ENCODE measurements at places on chromosomes 12 and 14.

- no peak for DNase-seq
These were observed 808 bp downstream of the ACIN1 start for GRCh38 chr14:23093991-23094665.

GRCh38 chr12:77685901-77686300 is 144.8 kb upstream of the NAV3 start:
- DNase-seq = no peak

- DNase-seq = no peak
These were observed 13.1 kb downstream of the CCDC85C start for GRCh38 chr14:99590746-99591555.

DNA sequence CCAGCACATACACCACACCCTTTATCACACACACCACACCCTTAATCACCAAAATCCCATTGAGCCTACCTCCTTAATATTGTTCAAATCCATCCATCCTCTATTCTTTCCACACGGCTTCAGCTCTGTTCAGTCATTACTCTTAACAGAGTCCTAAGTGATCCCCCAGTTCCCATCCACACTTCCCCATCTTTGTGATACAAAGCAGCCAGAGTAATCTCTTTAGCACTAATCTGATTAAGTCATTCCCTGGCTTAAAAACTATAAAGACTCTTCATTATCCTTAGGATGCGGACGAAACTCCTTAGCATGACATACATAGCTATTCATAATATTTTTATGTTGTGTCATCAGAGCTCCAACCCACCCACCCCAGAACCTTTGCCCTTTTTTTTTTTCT is 14.7 kb upstream of the MFAP5 start:
- DNase-seq = no peak

DNA sequence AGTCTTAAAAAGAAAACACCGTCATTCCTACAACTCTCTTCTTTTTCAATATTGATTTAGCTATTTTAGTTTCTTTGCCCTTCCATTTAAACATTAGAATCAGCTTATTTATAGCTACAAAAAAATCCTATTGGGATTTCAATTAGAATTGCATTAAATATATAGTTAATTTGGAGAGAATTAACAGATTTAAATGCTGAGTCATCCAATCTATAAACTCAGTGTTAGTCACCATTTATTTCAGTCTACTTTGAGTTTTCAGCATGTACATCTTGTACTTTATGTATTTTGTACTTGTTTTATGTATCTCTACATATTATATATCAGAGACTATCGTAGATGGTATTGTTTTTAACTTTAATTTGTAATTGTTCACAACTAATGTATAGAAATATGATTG is 460.0 kb downstream of the KCNH5 start:
- no peak for DNase-seq

DNA sequence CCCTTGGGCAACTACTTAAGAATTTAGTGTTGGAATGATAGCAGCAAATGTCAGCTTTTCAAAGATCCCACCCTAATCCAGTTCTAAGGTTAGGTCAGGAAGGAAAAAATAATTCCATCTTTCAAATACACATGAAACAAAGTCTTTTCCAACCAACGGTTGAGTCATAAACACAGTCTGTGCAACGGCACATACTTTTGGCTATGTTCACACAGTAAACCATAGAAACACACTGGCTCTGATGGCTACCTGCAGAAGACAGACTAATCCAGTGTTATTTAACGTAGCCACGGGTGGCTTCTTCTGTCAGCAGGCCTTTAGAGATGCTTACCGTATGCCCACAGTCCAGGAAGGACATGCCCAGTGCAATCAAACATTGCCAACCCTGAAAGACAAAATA is 35.7 kb downstream of the HIGD1C start:
- DNase-seq = no peak

- DNase-seq = no peak
These were observed 5.5 kb upstream of the SLC24A4 start for GRCh38 chr14:92317511-92317910.

GRCh38 chr12:3622822-3623690 is 129.9 kb downstream of the CRACR2A start:
- no peak for DNase-seq

- DNase-seq = no peak
These were observed 25.2 kb downstream of the TMEM30B start for GRCh38 chr14:61255968-61256367.

DNA sequence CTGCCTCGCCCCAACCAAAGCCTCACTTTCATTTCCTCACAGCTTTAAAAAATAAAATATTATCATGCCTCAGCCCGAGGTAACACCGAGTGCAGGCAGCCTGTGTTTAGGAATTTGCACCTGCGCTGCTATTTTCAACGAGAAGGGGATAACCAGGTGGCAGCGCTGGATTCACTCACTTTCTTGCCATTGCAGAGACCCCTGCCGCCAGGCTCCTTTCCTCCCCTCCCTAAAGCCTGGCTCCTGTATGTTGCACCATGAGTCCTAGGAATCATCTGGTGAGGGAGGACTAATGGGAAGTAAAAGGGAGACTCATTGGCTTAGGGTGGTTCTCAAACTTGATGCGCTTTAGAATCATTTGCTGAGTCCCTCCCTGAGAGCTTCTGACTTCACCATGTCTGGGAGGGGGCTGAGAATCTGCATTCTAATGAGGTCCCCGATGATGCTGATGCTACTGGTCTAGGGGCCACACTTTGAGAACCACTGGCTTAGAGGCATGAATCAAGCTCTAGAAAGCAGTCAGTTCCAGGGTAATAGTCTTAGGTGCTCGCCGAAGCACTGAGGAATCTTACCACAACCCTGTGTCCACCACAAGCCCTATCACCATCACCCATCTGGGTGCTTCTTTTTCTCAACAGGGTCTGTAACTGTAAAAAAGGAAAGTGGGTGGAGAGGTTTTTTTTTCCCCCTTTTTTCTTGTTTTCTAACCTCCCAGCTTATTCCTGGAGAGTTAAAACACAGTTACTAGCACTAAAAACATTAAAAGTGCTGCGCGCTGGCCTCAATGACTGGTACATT is 83.8 kb downstream of the SLC38A1 start:
- no peak for DNase-seq

Measured in NCI-H526 (cell line).